ENCODE measurements at places on chromosomes 2 and 18.

DNA sequence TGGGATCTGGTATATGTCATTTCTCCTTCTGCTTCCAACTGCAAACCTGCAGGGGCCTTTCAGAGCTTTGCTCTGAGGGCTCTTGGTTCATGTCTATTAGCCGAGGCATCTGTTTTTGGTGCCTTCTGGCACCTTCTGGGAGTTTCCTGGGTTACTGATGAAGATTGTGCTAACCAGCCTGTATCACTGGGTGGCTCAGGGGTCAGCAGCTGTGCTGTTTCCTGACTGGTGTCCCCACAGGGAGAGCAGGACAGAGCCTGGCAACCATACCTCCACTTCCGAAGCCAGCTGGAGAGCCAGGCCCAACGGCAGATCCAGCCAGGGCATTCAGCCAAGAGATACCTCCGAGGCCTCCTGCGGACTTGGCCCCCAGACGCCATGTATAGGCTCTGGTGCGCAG lies 17.5 kb downstream of the KIAA2012 start:
- no peak for DNase-seq

GRCh38 chr18:58169472-58169871 lies 125.4 kb downstream of the NEDD4L start:
- no peak for DNase-seq

GRCh38 chr2:45568935-45569334 lies 42.1 kb downstream of the SRBD1 start:
- DNase-seq: no peak

- peak; percentile 8 for DNase-seq
These were observed 256.7 kb upstream of the SETBP1 start for GRCh38 chr18:44423814-44424644.

- no peak for DNase-seq
These were observed 85.0 kb downstream of the RBM43 start for GRCh38 chr2:151176661-151177060.

DNA sequence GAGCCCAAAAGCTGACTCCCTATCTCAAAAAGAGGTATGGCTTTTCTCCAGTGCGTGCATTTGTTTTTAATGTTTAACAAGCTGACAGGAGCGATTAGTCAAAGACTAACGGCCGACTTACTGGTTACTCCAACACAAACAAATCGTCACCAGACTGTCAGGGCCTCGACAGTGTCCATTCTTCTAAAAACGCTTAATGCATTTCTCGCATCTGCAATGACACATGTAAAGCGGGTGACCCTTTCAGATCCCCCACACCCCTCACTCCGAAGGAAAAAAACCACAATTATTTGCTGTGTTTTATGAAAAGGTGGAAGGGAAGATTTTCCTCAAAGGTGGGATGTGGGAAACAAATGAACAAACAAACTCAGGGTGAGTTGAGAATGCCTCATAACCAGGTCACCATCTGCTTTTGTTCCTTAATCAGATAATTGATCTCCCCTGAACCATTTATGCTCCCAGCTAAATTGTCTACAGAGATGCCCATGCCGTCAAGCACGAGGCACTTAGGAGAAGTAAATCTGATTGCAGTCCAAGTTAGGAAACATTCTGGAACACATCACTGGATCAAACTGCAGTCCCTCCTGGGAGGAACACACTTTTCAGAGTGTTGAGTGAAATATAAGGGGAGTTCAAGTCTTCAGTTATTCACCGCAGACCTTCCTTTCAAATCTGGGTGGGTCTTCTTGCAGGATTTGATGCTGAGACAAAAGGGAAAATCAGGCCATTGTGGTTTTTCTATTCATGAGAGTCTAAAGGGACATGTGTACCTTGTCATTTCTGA lies 340.8 kb downstream of the CMPK2 start:
- no peak for DNase-seq

GRCh38 chr2:85195956-85196355 lies 62.8 kb downstream of the TCF7L1 start:
- DNase-seq: no peak

- DNase-seq: no peak
These were observed 127.5 kb upstream of the AGAP1 start for GRCh38 chr2:235366390-235366789.

- DNase-seq: no peak
These were observed 3.3 kb upstream of the ACTR3 start for GRCh38 chr2:113886479-113887008.

DNA sequence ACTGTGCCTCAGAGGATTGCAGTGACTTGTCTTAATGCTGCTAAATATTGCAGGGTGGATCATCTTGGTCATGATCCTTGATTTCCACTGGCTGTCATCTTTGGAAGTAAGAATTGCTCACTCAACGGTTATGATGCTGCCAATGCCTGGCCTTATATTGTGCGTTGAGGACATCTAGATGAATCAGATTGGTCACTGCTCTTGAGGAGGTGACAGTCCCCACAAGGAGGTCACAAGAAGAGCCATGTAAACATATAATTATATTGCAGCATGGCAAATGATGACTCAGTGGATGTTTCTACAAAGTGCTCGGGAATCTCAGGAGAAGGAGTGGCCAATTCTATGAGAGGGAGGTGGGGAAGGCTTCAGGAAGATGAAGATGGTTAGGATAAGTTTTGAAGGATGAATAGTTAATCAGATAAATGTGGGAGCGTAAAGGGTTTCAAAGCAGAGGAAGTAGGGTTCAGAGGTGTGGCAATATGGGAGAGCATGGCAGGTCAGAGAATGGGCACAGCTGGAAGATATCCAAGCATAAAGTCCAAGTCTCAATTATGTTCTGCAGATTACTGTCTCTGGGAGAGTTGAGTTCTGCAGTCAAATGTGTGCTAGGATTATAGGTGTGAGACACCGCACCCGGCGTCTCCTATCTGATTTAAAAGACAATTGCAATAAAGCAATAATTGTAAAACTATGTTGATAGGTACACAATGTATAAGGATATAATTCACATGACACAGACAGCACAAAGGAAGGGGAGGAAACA lies 21.3 kb upstream of the TMEM131 start:
- DNase-seq: no peak

Measured in H7 (cell line).